ENCODE measurements at places on chromosomes 11 and 22.

- DNase-seq: no peak
Measured at GRCh38 chr11:128261011-128261421, 326.3 kb downstream of the ETS1 start.

DNA sequence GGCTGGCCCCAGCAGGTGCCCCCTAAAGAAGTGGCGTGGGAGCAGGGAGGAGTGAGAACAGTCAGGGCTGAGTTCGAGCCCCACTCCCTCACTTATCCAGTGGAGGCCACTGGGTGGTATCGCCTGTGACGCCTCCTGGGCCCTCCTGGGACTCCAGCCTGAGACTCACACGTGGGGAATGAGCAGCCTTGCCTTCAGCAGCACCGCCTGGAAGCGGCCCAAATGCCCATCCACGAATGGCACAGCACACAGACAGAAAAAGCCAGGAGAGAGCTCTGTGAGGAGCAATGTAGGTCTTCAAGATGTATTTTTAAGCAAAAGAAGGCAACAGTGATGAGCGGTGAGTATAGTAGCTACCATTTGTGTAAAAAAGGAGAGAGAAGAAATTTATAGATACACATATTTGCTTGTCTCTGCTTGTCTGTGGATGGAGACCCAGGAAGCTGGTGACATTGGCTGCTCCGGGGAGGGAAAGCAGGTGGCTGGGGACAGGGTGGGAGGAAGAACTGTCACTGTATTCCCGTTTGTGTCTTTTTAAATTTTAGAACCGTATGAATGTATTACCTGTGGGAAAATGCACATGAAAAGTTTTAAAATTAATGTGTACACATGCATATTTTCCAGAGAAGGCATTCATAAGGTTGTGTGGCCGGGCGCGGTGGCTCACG lies 13.2 kb downstream of the KCNJ4 start:
- DNase-seq: no peak

GRCh38 chr11:33110083-33110482 lies 51.2 kb downstream of the CSTF3 start:
- DNase-seq: peak; percentile 16

DNA sequence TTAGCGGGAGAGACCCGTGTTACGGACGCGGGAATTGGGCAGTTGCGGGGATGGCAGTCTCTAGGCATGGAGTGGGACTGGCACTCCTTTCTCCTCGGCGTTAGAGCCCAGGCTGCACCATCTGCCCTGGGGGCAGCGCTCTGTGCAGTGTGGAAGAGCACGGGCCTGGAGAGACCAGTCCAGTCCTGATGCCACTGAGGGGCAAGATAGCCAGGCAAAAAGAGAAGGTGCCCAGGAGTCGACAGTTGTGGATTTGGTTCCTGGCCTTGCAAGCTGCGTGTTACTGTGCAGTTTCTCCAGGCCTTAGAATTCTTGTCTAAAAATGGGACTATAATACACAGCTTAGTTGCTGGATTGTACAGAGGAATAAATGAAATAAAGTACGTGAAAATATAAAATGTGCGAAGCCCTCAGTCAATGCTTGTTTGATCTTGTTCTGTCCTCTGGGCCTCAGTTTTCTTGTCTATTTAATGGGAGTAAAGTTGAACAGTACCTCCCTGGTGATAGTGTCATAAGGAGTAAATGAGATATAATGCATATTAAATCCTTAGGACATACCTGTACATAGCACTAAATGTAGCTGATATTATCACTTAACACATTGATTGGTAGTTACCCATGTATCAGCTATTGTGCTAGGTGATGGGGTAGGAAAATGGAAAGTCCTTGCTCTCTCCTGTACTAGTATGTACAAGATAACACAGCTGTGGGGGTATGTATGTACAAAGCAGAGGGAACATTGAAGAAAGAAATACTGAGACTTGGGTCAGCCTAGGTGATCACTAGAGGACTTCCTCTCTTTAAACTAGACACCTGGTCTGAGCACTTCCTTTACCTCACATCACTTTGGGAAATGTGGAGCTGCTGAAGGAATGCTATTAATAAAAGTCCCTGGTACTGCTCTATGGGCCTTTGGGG lies 1.2 kb downstream of the ATXN10 start:
- no peak for DNase-seq

DNA sequence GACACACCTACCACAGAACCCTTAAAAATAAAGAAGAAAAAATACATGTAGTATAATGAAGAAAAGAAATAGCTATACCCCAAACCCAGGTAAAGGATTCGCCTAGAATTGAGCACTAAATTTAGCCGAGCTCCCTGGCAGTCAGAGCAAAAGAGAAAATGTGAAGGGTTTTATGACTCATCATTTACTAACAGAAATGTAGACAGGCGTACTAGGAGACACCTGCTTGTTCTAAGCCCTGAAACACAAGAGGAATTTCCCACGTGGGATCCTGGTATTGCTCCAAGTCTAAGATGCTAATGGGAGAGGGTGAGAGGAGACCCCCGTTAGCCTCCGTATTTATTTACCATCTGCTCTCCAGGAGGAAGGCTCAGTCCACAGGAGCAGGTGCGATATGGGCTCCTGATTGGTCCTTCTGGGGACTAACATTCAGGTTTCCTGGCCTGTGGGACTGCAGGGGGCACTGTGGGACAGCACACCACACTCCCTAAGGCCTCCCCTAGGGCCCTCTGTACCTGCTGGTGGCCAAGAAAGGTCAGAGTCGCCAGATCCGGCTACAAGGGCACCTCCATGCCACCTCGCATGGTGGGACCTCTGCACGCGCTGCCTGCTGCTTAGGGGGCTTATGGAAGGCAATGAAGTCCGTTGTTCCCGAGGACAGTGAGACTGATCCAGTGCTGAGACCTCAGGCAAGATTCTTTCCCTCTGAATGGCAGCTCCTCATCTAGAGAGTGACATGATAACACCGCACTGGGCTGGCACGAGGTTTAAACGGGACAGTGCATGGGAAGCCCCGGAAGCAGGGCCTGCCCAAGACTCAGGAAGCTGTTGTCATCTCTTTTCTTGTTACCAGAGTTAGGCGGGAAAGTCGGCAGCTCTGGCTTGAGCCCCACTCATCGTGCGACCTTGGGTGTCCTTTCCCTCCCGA lies 25.8 kb downstream of the KCNC1 start:
- DNase-seq: peak; percentile 78

GRCh38 chr22:22810018-22810427 lies 77.6 kb upstream of the IGLL5 start:
- DNase-seq: peak; percentile 66

DNA sequence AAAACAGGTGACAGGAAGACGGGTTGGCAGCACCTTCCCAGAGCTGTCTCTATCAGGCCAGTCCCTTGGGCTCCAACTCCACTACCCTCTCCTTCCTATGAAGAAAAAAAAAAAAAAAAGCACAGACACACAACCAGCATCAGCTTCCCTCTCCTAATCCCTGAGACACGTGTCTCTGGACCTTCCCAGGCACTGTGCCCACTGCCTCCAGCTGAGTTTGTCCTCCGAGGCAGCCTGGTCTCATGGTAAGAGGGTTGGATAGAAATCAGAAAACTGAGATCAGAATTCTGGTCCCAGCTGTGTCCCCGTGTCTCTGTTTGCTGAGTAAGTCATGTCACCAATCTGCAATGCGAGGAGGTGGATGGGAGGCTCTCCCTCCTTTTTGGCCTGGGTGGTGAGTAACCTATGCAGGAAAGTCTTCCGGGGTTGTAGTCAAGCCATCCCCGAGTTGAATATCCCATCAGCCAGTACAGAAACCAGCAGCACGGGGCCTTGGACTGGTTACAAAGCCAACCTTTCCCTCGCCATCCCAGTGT lies 193.7 kb upstream of the TBCEL start:
- no peak for DNase-seq

GRCh38 chr22:49586873-49587272 lies 240.8 kb downstream of the BRD1 start:
- DNase-seq: no peak

DNA sequence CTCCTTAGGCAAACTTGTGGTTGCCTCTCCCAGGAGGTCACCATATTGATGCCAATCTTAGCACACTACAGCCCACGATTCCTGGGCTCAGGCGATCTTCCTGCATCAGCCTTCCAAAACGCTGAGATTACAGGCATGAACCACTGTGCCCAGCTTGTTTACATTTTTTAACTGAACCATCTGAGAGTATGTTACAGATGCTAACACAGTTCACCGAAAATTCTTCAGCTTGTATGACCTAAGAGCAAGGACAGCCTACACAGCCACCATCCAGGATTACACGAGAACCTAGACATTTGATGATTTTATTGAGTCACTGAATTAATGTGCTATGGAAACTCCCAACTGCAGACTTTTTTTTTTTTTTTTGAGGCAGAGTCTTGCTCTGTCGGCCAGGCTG lies 5.8 kb upstream of the LGALS1 start:
- DNase-seq: no peak

- DNase-seq: no peak
Measured at GRCh38 chr11:112719736-112720525, 241.3 kb upstream of the NCAM1 start.

GRCh38 chr11:13666708-13667107 lies 1.8 kb upstream of the FAR1 start:
- DNase-seq: no peak

DNA sequence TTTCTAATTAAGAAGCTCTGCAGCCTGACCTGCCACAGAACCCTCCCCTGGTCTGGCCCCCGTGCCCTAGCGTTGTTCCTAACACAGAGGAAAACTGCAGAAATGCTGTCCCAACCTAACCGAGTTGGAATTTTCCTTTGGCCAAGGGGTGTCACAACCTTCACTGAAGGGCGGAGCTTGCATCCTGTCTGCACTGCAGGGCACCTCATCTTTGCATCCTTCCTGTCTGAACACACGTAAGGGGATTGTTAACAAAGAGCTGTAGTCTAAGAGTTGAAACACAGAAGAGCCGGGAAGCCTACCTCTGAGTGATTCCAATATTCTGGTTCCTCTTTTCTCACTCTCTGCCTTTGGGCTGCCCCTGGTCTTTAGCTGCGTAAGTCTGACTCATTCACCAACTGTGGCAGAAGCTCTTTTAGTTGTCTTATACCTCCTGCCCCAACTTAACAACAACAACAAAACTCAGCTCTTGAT lies 1.6 kb downstream of the DIXDC1 start:
- DNase-seq: no peak

GRCh38 chr11:5288108-5288905 lies 13.4 kb downstream of the OR51B4 start:
- no peak for DNase-seq

DNA sequence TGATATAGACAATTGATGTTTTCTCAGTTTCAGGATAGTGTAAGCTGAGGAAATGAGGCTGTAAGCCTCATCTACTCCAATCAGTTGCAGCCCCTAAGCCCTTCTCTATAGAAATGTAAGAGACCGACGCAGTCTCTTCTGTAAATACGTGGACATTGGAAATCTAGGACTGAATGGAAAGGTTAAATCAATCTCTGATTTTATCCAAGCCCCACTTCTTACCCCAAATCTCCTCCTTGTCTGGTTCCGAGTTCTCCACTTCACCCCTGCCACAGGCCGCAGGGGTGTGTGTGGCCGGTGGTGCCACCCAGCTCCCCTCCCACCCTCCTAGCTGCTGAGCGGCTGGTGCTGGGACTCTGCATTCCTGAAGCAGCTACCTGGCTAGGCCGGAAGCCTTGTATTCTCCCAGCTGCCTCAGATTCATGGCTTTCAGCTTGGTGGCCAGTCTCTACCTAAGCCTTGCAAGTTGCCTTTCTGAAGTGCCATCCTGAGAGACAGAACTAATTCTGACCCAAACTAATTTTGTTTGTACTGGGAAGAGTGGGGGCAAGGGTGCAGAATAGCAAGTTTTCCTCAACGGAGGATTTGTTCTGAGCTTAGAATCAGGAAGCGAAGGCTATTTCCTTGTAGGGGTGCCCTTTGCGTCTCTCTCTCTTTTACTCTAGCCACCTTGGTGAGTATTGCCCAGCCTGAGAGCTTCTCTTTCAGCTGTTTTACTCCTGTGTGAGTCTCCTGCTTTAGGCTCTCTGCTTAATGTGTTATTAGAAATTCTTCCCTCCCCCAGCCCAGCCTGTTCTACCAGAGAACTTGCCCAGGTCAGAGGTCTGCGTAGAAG lies 749 bp downstream of the VWA5A start:
- DNase-seq: no peak

DNA sequence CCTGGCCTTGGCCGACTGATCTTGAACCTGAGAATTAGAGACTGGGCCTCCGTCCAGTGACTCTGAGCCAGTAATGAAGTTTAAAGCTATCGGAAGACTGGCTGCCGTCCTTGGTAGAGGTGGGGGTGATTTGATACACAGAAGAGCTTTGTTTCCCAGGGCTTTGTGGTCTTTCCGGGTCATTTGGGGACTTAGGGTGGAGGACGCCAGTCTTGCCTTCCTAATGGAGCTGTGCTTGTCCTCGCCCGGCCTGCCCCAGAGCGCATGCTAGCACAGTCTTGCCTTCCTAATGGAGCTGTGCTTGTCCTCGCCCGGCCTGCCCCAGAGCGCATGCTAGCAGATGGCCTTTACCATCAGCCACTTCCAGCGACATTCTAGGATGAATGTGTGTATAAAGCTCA lies 65.8 kb downstream of the ST3GAL4 start:
- no peak for DNase-seq

DNA sequence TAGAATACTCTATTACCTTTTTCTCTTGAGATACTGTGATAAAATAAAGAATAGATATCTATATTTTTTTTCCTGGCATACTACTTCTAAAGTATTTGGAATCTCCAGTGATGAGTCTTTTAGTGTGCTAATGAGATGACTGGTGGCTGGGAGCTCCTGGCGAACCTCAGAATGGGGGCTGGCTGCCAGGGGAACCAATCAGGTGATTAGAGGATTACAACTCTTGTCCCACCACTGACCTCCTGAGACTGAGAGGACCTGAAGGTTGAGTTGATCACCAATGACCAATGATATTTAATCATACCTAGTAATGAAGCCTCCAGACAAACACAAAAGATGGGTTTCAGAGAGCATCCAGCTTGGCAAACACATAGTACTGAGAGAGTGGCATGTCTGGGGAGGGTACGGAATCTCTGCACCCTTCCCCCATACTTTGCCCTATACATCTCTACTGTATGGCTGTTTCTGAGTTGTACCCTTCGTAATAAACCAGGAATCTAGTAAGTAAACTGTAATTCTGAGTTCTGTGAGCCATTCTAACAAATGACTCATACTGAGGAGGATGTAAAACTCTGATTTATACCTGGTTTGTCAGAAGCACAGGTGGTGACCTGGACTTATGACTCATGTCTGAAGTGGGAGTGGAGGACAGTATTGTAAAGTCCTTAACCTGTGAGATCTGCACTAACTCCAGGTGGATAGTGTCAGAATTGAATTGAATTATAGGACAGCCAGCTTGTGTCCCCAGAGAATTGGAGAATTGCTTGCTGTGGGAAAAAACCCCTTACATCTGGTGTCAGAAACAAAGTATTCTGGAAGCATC lies 325.3 kb upstream of the LRRC4C start:
- DNase-seq: no peak

GRCh38 chr22:23380911-23381310 lies 199.2 kb downstream of the IGLL1 start:
- no peak for DNase-seq
